ENCODE measurements at places on chromosomes 2 and 18. TPM values are rescaled to one million over a fixed set of nuclear protein-coding genes. Genes with fewer than 3 reads are reported as not detected.

DNA sequence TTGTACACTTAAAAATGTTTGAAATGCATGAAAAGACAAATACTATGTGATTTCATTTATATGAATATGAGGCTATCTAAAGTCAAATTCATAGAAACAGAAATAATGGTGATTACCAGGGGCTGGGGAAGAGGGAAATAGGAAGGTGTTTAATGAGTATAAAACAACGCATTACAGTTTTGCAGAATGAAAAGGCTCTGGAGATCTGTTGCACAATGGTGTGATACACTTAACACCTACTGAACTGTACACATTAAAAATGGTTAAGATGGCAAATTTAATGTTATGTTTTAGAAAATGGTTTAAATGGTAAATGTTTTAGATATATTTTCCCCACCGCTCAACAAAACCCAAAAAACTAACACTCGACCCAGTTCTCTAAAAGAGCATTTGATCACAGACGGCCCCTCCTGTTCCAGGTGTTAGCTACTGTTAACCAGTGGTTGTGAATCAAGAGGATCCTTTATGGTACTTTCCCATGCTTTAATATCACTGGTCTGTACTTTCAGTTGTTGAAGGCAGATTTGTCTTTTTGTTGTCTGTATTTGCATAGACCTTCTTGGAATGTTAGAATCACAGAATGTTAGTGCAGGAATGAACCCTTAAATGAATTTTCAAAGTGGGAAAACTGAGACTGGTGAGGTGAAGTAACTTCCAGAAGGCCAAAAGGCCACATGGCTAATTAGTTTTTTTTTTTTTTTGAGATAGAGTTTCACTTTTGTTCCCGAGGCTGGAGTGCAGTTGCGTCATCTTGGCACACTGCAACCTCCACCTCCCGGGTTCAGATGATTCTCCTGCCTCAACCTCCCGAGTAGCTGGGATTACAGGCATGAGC, 10.2 kb downstream of the RAB10 start:
- no peak for DNase-seq

GRCh38 chr2:218437969-218438368, 19.0 kb downstream of the VIL1 start:
- DNase-seq: no peak

DNA sequence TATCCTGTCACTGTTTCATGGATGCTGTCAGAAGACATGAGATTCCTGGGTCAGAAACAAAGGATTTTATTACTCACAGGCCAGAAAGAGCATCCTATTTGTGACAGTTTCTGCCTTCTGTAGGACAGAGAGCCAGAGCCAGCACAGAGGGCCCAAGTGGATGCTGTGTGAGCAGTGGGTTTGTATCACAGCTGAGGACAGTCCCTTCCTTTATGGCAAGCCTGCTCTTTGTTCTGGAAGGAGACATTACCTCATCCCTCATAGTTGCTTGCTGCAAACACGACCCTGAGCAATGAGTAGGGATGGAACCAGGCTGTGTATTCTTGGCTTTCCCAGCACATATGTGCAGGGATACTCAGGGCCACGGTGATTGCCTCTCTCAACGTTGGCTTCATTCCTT, 41.6 kb downstream of the ARHGEF4 start:
- DNase-seq: peak; percentile 17

DNA sequence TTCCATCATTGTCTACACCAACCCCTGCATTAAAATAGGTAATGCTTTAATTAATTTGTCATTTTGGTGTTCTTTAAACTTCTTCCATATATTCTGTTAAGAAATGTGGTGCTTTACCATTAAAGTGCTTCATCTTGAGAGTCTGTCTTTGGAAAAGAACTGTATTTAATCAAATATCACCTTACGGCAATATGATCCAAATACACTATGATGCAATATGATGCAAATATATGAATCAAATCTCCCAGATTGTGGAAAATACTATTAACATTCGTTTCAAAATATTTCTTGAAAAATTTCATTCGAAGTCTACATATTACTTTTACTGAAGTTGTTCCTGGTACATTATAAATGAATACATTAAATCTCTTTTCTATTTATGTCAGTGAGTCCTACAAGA, 23.0 kb downstream of the VPS4B start:
- no peak for DNase-seq

DNA sequence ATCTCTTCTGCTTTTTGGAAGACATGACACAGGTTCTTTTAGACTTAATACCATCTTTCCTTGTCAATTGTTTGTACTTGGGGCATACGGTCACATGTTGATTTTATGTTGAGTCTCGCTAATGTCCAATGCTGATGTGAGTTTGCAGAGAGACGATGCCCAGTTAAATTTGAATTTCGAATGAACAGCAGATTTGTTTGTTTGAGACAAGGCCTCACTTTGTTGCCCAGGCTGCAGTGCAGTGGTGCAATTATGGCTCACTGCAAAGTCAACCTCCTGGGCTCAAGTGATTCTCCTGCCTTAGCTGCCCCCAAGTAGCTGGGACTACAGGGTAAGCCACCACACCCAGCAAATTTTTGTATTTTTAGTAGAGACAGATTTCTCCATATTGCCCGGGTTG, 473.5 kb downstream of the RIT2 start:
- DNase-seq: no peak

- no peak for DNase-seq
These were observed 15.8 kb downstream of the TSHZ1 start for GRCh38 chr18:75226286-75226955.

- peak; percentile 70 for DNase-seq
These were observed 52.2 kb upstream of the CAB39 start for GRCh38 chr2:230660294-230661060.

IL1R1 gene
- 49.9 TPM for total RNA-seq

- no peak for DNase-seq
These were observed 9.7 kb downstream of the CNOT9 start for GRCh38 chr2:218578272-218578877.

ASB18 gene
- total RNA-seq: not detected

- DNase-seq: no peak
These were observed 17.5 kb upstream of the RAB31 start for GRCh38 chr18:9690418-9691188.

DNA sequence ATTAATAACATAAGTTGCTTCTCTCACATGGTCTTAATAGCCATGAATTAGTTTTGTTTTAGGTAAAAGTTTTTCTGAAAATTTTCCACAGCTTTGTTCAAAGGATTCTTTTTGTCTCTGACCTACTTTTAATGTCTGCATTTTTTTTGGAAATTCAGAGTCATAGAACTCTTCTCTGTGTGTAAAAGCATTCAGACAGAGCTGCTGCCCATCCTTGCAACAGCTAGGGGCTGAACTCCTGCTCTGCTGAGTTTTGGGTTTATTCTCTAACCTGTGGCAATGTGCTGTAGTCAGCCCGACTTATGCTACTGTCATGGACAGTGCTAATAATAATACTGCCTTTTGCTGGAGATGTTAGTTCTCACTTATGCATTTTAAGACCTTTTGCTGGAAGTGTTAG, 44.1 kb downstream of the RALBP1 start:
- DNase-seq: no peak

DNA sequence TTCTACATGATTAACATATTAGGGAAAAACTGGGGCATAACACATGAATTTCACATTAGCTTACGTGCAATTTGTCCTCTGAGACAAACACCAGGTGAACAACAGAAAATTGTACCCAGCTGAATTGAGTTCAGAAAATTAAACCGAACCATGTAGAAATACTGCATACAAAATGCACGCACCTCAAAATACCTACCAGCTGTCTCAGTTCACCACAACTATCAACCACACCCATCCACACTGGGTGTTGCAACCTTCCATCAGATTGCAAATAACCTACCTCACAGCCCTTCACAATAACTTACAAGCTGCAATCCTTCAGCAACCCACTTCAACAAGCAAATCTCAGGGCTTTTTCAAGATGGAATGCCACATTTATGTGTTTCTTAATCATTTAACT, 55.9 kb downstream of the UNC50 start:
- DNase-seq: no peak

GRCh38 chr2:201971531-201972228, 62.0 kb upstream of the FZD7 start:
- DNase-seq: no peak

CDH19 gene
- 160 TPM for total RNA-seq

DNA sequence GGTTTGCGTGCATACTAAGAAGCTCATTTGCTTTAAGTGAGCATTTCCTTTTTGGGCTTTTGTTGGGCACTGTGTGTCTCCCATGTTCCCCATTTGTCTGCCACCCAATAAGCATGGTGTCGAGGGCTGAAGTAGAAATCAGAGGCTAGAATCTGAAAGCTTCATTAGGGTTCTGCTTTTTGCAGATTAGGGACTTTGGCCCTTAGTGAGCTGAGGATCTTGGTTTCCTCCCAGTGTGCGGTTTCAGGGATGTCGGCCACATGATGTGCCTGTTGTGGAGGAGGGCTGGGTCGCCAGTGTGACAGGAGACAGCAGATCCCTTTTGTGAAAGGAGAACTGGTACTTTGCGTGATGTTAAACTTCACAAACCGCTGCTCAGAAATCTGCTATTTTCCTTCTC, 41.1 kb downstream of the PLEKHB2 start:
- DNase-seq: no peak

LRP2 gene
- 0.89 TPM for total RNA-seq

LCT gene
- 0.04 TPM for total RNA-seq

- DNase-seq: no peak
These were observed 195.6 kb downstream of the HRH4 start for GRCh38 chr18:24656050-24656449.

DNA sequence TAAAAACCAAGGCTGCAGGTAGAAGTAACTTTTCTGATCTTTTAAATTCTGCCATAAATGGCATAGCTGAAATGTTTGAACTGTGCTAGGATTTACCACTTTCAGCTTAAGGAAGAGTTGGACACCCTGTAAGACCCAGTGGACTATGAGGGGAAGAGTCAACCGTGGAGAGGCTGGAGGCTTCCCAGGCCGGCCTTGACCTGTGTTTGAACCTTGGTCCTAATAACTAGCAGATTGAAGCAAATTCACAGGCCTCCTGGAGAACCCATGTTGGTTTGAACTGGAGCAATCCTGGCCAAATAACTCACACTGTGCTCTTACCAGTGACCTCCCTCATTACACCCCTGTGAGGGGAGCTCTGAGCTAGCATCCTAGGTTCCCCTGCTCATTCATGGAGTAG, 87.2 kb upstream of the ALPP start:
- no peak for DNase-seq

EMILIN1 gene
- 46.8 TPM for total RNA-seq

ATP6V1C2 gene
- 0.62 TPM for total RNA-seq

LGALSL gene
- 18.6 TPM for total RNA-seq

- DNase-seq: no peak
These were observed 231.9 kb downstream of the ZRANB3 start for GRCh38 chr2:135299165-135299564.

WNT6 gene
- 23.3 TPM for total RNA-seq

NT5DC4 gene
- not detected for total RNA-seq

OXER1 gene
- 2.8 TPM for total RNA-seq

ALPI gene
- not detected for total RNA-seq

CNGA3 gene
- not detected for total RNA-seq

CHRND gene
- total RNA-seq: not detected

DNA sequence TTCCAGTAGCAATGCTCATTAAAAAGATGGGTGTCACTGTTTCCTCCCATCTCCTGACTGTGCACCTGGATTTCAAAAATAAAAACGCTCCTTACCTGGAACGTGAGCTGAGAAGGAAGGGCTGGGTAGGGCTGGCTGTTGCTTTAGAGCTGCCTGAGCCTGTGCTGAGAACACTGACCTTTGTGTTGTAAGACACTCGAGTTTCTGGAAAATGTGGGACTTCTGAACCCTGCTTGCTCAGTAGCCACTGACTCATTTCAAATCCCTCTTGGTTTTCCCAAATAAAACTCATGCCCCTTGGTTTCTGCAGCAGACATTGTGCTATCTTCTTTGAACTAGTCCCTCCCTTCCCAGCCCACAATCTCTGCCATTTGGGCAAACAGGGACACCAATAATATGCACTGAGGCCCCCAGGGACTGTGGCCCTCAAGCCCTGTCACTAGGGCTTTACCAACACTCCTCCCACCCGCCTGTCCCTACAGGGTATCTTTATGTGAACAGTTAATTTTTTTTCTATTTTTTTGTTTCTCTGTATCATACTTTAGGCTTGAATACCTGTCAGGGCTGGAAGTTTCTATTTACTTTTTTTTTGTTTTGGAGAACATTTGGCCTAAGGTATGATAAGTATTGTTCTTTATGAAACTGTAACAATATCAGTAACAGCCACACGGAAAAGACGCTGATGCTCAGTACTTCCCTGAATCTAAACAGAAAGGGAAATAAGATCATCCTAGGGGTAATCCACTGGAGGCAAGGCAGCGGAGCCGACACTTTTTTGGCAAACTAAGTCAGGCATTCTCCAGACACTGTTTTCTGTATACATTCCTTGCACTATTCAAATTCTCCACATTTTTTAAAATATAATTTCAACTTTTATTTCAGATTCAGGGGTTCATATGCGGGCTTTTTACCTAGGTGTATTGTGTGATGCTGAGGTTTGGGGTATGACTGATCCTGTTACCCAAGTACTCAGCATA, 280.2 kb downstream of the STK39 start:
- no peak for DNase-seq

- peak; percentile 41 for DNase-seq
These were observed 55.9 kb downstream of the HS1BP3 start for GRCh38 chr2:20594957-20595356.

SAG gene
- not detected for total RNA-seq

GRCh38 chr2:240043279-240043989, 9.9 kb downstream of the OR6B3 start:
- DNase-seq: no peak

DNA sequence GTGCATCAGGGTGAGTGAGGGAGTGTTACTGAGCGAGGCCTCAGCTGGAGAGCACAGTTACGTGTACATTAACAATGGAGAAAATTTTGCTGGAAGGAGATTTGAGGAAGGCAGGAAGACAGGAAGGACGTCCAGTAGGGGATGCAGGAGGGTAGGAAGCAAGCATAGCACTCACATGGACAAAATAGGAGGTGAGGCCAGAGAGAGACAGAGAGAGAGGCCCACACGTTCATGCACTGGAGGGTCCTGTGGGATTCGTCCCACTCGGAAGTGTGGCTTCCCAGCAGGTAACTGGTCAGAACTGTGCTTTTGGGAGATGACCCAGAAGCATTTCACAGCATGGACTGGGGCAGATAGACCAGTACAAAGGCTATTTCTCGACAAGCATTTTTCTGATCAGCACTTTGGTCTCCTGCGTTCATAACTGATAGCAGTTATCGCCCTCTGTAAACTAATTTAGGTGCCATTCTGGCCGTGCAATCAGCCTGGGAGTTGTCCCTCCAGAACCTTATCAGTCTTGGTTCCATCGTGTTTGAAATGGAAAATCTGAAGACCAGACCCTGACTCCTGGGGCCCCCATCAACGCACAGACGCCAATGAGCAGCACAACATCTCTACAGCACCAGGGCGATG, 5.7 kb downstream of the LCT start:
- DNase-seq: no peak

DNA sequence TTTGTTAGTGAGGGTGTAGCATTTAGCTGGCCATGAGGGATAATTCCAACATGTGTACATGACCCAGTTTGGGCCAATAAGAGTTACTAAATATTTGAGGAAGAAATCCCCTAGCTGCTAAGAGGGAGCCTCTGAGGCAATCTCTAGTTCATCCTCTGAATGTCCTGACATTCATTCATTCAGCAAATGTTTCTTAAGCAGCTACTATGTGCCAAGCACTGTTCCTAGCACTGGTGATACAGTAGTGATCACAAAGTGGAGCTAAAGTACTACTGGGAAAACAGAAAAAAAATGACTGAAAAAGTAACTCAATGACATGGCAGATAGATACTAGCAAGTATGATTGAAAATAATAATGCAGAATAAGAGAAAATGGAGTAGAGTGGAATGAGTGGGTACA, 79.8 kb upstream of the PID1 start:
- DNase-seq: no peak

GRCh38 chr2:242034996-242035814, 165.7 kb downstream of the RTP5 start:
- peak; percentile 45 for DNase-seq

Data from sciatic nerve (tissue), 2 donors.